ENCODE measurements at places on chromosomes 13 and 19.

GRCh38 chr13:36965767-36966166 is 33.4 kb downstream of the ALG5 start:
- DNase-seq: peak; percentile 78

GRCh38 chr13:38166116-38166515 is 183.5 kb upstream of the UFM1 start:
- DNase-seq: peak; percentile 22

GRCh38 chr19:47358936-47359335 is 9.8 kb downstream of the DHX34 start:
- no peak for DNase-seq

GRCh38 chr19:58052256-58052655 is 6.8 kb upstream of the ZNF135 start:
- DNase-seq: no peak

GRCh38 chr19:58097781-58098681 is at the start of gene ZSCAN18:
ZSCAN18 (minus strand) TSS chr19:58098231; CDS start chr19:58090267, 7,964 bp downstream.
- DNase-seq: peak; percentile 99

DNA sequence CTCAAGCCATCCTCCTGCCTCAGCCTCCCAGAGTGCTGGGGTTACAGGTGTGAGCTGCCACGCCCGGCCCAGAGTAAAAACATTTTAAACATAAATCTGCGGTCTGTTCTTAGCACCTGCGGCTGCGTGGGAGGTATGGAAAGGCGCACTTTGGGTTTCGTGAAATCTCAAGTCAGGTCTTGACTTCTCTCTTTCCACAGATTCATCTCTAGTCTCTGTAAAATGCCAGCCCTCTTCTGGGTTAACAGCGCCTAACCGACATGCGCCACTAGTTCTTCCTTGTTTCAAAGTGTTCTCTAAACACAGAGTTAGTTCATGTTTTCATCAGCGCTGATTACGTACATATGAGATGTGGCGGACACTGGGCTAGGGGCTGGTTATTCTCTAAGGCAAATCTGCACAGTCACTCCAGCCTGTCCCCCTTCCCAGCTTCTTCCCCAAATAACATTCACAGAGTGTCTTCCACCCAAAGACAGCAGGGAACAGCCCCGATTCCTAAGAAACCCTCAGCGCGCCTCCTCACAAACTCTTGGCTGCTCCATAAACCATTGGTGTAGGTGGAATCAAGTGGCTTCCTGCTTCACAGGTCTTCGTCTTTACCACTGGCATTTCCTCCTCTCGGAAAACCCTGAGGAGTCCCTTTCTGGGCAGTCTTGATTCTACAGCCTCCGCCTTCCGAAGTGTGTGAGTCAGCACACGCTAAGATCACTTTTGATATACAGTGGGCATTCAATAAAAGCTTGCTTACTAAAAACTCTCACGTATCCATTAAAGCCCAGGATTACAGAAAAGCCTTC is 1.4 kb downstream of the PARP4 start:
- DNase-seq: peak; percentile 73

- peak; percentile 83 for DNase-seq
Measured at GRCh38 chr13:21837841-21838551, 167.1 kb downstream of the FGF9 start.
